ENCODE measurements at places on chromosomes 4 and X.

- DNase-seq, result no peak
Observed at GRCh38 chrX:16005917-16006316, 117.4 kb upstream of the GRPR start.

DNA sequence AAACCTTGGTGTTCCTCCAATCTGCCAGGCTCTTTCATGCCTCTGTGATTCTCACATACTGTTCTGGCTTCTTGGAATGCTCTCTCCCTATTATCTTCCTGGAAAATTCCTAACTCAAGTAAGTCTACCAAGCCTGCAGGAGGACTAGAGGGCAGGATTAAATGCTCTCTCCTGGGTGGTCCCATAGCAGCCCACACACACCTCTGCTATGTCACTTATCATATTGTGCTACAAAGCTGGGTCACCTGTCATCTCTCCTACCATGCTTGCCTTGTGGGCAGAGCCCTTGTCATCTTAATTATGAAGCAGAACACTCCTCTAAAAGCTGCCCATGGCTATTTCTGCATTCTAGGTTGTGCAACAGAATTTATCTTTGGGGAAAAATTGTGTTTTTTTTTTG is 344.5 kb upstream of the NOCT start:
- DNase-seq, result no peak

DNA sequence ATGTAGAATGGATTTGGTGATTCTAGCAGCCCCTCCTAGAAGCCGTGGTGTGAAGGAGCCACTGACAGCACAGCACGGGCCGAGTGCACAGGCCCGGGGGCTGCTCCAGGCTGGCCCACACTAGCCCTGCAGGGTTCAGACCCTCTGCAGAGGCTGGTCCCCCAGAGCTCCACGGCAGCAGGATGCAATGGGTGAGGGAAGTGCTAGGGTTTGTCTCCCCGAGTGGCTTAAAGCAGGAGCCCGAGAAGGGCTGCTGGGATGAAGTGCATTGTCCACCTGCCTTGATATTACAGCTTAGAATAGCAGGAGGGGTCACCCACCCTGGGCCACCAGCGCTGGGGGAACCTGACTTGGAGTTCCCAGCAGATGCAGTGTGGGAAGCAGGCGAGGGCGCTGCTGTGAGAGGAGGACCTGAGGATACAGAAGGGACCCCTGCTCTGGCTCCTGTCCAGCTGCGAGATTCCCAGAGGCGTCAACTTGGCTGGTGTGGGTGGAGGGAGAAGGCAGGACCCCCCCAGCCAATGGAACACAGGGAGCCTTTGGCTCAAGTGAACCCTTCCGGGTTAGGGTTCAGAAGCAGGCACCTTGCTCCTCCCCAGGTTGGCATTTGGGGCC is 30.0 kb downstream of the WDR1 start:
- DNase-seq, result no peak

GRCh38 chrX:75746891-75747639 is 38.0 kb downstream of the MAGEE2 start:
- peak; percentile 41 for DNase-seq

All from iPS-NIHi11 (cell line).